ENCODE measurements at places on chromosomes 3 and 15. TPM values are rescaled to one million over a fixed set of nuclear protein-coding genes. Genes with fewer than 3 reads are reported as not detected.
A peak's percentile ranks its signal among the peaks of the same experiment; 100 is the strongest.

DNA sequence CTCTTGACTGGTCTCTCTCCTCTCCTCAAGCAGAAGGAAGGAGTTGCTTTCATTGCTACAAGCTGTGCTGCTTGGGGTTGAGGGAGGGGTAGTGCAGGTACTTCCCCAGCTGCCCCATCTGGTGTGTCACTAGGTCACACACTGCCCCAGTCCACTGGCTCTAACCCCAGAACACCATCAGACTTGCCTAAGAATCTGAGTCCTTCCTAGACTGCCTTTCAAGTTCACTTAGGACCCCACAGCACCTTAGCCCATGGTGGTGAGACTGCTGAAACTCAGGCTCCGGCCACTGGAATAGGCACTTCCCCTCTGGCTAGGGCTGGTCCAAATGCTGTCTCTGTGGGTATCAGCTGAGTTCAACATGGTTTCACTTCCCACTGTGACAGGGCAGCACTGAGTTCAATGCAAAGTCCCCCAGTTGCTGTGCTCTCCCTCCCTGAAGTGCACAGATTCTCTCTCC is 279.7 kb upstream of the GOLGA6L4 start:
- no peaks in the 10 kb centered on the region for H3K27me3 ChIP-seq
- no peak overlapping the region for H3K4me3 ChIP-seq
- H3K4me1 ChIP-seq = no peaks in the 10 kb centered on the region

DNA sequence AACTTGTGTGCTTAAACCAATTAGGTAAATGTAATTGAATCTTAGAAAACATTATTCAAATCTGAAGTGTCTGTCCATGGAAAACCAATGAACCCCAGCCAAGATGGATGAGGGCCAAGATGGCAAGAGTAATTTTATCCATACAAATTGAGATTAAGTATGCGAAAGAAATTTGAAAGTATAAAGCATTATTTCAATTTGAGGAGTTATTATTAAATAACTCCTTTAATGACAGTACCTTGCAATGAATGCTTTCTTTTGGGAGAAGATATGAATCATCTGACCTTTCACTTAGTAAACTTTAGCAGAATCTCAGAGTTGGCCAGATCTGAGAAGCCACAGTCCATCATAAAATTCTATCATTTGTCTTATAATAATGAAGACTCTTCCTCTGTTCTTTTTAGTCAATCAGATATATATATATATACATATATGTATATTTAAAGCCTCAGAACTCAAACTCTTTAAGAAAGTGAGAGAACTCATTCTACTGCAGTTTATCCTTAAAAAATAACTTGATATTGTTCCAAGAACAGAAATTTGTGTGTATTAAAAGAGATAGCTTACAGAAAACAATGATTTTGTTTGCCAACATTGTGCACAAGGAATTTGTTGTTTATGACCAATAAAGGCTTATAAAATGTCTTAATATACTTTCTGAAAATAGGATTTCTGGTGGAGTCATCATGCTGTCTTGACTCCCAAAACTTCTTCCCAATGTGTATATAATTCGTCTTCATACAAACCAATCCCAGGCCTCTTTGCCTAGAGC is 434.8 kb upstream of the THBS1 start:
- H3K4me1 ChIP-seq = peaks cover 13% of the 10 kb centered on the region
- no peak overlapping the region for H3K4me3 ChIP-seq
- H3K27ac ChIP-seq = no peak overlapping the region
- peak; percentile 44 for DNase-seq
- no peaks in the 10 kb centered on the region for H3K36me3 ChIP-seq

DNA sequence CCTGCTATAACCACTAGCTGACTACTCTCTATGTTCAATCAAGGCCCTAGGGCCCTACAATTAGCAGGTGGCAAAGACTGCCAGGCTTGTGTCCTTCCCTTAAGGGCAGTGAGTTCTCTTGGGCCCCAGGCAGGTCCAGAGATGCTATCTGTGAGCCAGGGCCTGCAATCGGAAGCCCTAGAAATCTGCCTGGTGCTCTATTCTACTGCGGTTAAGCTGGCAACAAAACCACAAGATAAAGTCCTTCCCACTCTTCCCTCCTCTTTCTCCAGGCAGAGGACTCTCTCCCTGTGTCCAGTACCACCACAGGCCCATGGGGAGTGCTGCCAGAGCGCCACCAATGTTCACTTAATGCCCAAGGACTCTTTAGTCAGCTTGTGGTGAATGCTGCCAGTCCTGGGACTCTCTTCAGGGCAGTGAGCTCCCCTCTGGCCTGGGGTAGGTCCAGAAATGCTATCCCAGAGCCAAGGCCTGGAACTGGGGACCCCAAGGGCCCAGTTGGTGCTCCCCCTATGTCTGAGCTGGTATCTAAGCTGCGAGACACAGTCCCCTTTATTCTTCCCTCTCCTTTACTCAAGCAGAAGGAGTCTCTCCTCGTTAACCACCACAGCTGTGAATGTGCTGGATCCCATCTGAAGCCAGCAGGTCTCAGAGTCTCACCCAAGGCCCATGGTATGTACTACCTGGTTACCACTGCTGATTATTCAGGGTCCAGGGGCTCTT is 34.7 kb downstream of the XXYLT1 start:
- no peak for DNase-seq
- H3K4me1 ChIP-seq = no peaks in the 10 kb centered on the region

- DNase-seq = no peak
- H3K4me1 ChIP-seq = no peaks in the 10 kb centered on the region
- H3K27me3 ChIP-seq = no peaks in the 10 kb centered on the region
- H3K27ac ChIP-seq = no peak overlapping the region
- H3K4me3 ChIP-seq = no peak overlapping the region
Observed at GRCh38 chr3:41940393-41940792, 21.5 kb downstream of the ULK4 start.

DNA sequence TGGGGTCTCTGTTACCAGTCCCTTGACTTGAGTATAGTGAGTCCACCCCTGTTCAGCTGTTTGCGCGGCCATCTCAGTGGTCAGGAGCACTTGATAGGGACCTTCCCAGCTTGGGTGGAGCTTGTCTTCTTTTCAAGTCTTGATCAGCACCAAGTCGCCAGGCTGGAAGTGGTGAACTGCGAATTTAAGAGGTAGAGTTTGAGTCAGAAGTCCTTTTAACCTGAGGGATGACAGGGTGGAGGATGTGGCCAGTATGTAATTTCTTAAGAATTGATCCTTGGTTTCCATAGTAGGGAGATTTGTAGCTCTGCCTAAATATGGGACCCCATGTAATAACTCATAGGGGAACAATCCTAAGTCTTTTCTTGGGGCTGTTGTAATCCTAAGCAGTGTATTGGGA is 86.3 kb upstream of the XCR1 start:
- DNase-seq = no peak
- H3K4me3 ChIP-seq = no peak overlapping the region
- no peaks in the 10 kb centered on the region for H3K36me3 ChIP-seq
- no peak overlapping the region for H3K27ac ChIP-seq
- H3K4me1 ChIP-seq = peaks cover 2% of the 10 kb centered on the region

DNA sequence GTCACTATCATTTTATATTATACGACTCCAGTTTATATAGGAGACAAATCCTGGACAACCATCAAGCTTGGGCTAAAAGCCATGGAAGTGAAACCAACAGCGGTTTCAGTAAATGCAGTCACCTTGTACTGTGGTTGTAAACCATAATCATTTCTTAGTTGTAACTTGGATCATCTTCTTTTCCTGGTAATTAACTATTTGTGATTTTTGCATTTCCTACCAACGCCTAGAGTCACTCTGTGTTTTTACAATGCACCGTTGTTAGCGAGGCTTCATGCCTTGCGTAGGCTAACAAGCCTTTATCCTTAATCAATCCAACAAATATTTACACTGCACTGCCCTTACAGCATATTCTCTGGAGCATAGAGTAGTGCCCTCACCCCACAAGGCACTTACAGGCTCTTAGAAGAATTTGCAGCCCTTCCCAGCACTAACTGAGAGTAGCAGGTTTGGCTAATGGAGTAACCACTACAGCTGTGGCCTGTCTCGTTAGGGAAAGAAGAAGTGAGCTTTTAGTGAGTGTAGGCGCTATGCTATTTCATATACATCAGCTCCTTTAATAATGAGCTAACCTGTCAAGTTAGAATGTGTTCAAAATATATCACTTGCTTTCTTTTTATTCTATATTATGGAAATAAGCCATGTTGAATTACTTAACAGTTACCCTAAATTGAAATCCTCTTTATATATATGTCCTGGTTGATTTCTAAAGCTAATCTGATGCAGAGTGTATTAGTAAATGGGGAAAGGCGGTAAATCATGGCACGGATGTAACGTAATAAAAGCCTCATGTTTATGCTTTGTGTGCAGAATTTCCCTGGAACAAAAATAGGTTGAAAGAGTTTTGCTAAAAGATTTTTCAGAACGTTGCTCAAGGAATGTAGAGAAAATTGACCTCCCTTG is 62.8 kb downstream of the ABHD2 start:
- no peak overlapping the region for H3K27ac ChIP-seq
- DNase-seq = no peak
- peaks cover 16% of the 10 kb centered on the region for H3K36me3 ChIP-seq
- no peaks in the 10 kb centered on the region for H3K27me3 ChIP-seq
- H3K4me1 ChIP-seq = peaks cover 3% of the 10 kb centered on the region
- no peak overlapping the region for H3K4me3 ChIP-seq

DNA sequence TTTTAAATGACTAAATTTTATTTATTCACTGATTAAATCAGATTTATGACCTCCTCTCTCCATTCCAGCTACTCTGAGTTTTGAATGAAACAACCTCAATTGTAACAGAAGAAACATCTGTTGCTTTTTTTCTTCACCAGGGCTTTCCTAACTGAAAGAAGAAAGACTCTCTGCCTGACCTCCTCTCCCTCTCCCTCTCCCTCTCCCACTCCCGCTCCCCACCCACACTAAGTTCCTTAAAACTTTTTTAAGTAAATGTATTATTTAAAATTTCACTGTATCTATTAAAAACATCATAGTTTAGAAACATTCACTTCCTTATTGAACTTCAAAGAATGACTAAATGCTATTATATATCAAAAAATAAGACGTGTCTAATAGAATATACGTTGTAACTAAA is 122.0 kb downstream of the TFDP2 start:
- no peaks in the 10 kb centered on the region for H3K4me1 ChIP-seq
- no peaks in the 10 kb centered on the region for H3K36me3 ChIP-seq
- H3K27me3 ChIP-seq = no peaks in the 10 kb centered on the region
- DNase-seq = no peak
- no peak overlapping the region for H3K27ac ChIP-seq

- peaks cover 49% of the 10 kb centered on the region for H3K36me3 ChIP-seq
- peaks cover 12% of the 10 kb centered on the region for H3K4me1 ChIP-seq
- H3K4me3 ChIP-seq = no peak overlapping the region
- DNase-seq = no peak
- no peaks in the 10 kb centered on the region for H3K27me3 ChIP-seq
- no peak overlapping the region for H3K27ac ChIP-seq
Observed at GRCh38 chr3:141379250-141379966, 11.1 kb downstream of the ZBTB38 start.

- H3K27me3 ChIP-seq = no peaks in the 10 kb centered on the region
- no peak overlapping the region for H3K4me3 ChIP-seq
- no peaks in the 10 kb centered on the region for H3K36me3 ChIP-seq
- no peak for DNase-seq
- H3K4me1 ChIP-seq = no peaks in the 10 kb centered on the region
Observed at GRCh38 chr3:54663501-54664011, 264.3 kb downstream of the LRTM1 start.

DNA sequence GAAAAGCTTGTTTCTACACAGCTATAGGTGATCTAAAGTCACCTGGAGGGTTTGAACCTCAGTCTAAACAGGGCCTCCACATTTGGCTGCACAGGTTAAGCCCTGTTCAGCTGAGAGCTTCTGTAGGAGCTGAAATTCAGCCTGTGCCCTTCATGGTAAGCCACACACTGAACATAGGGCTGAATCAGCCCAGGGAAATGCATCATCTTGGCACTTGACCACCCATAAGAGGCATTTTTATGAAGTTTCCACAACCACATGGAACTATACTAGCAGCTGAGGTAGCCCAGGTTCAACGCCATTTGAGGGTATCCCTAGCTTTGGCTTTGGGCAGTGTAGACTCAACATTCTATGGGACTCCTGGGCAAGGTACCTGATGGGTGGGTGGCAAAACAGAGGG is 126.8 kb downstream of the FAM174B start:
- H3K4me1 ChIP-seq = no peaks in the 10 kb centered on the region
- no peak for DNase-seq
- H3K27ac ChIP-seq = no peak overlapping the region
- no peaks in the 10 kb centered on the region for H3K36me3 ChIP-seq

- no peaks in the 10 kb centered on the region for H3K36me3 ChIP-seq
- no peaks in the 10 kb centered on the region for H3K27me3 ChIP-seq
- H3K27ac ChIP-seq = no peak overlapping the region
- peaks cover 10% of the 10 kb centered on the region for H3K4me1 ChIP-seq
Observed at GRCh38 chr3:65776494-65776893, 262.2 kb downstream of the MAGI1 start.

DNA sequence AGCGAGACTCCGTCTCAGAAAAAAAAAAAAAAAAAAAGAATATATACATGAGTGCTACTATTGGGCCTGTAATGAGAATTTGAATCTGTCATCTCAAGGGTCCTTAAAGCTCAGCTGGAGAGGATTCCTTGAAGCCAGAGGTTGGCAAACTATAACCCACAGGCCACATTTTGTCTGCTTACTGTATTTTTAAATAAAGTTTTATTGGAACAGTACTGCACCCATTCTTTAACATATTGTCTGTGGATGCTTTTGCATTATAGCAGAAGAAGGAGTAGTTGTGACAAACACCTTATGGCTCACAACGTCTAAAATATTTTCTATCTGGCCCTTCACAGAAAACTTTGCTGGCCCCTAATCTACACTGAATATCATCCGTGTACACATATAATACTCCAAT is 60.7 kb downstream of the SGO1 start:
- no peak overlapping the region for H3K27ac ChIP-seq
- H3K4me1 ChIP-seq = no peaks in the 10 kb centered on the region
- no peak overlapping the region for H3K4me3 ChIP-seq
- no peak for DNase-seq

GRCh38 chr3:107062787-107063186 is 314.5 kb upstream of the CCDC54 start:
- no peak overlapping the region for H3K27ac ChIP-seq
- no peaks in the 10 kb centered on the region for H3K36me3 ChIP-seq
- H3K4me1 ChIP-seq = no peaks in the 10 kb centered on the region
- DNase-seq = no peak

- DNase-seq = peak; percentile 33
- H3K4me1 ChIP-seq = peaks cover 10% of the 10 kb centered on the region
- no peaks in the 10 kb centered on the region for H3K27me3 ChIP-seq
- H3K27ac ChIP-seq = no peak overlapping the region
- H3K36me3 ChIP-seq = no peaks in the 10 kb centered on the region
Observed at GRCh38 chr15:62549345-62549970, 384.4 kb upstream of the C2CD4B start.

The CCR3 gene
- not detected for total RNA-seq

The GPR156 gene
- 0.28 TPM for total RNA-seq

The VWA5B2 gene
- not detected for total RNA-seq

The CCDC39 gene
- total RNA-seq = not detected

The CRYBG3 gene
- total RNA-seq = 26.2 TPM

The A4GNT gene
- not detected for total RNA-seq

The PLS1 gene
- total RNA-seq = 1.7 TPM

The OIP5 gene
- total RNA-seq = 4.1 TPM

The PLSCR4 gene
- 2.8 TPM for total RNA-seq

Data from IMR-90 (cell line).